ENCODE measurements at places on chromosomes 6 and 20.

DNA sequence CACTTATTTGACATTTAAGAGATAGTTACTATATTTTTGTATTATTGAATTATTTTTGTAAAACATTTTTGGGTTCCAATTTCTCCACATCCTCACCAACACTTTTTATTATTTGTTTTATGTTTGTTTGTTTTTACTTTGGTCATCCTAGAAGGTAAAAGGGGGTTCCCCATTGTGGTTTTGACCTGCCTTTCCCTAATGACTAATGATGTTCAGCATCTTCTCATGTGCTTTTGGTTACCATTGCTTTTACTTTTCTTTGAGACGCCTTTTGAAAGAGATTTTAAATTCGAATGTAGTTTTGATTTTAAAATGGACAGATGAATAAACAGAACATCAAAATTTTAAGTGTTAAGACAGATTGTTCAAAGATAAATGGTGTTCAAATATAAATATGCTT is 46.9 kb downstream of the AK9 start:
- no peak for DNase-seq

DNA sequence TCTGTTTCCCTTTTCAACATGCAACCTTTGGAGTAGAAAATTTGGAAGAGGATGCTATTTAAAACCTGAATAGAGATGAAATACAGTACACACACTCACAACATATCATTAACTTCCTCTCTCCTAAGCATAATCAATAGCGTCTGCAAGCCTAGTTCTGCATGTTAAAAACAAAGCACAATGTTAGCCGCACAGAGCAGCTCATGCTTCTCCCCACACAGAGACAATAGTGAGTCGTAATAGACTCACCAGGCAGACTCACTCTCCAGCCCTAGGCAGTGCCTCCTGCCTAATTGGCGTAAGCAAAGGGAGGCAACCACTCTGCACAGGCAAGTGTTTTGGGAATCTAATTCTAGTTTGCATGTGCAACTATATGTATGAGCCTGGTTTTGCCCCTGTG is 45.8 kb upstream of the ARID1B start:
- DNase-seq, result peak; percentile 1

- peak; percentile 40 for DNase-seq
Observed at GRCh38 chr6:51541847-51542246, 545.6 kb downstream of the PKHD1 start.

DNA sequence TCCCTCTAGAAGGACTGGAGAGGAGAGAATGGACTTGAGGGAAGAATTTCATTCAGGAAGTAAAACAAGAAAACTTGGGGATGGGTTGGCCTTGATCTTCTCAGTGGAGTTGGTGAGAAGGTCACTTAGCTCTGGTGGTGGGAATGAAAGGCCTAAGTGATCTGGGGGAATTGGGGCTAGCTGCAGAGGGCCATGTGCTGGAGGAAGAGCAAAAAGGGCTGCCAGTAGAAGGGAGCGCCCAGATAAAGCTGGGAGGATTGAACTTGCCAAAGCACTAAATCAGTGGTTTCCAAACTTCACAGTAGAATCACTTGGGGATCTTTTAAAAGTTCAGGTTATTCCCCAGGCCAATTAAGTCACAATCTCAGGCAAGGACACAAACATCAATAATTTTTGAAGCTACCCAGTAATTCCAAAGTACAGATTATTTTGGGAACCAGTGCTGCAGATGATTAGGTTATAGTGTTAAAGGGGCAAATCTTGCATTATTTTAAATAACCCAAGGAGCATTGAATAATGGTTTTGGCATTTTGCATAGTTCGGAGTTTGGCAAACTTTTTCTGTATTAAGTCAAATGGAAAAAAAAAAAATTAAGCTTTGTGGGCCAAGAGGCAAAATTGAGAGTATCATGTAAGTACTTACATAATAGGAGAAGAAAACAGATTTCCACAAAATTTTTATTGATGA is 36.5 kb upstream of the RFPL4B start:
- no peak for DNase-seq

GRCh38 chr6:143061597-143062385 is 1.1 kb downstream of the AIG1 start:
- no peak for DNase-seq

Data from PC-9 (cell line).